ENCODE measurements at places on chromosomes 13 and 19.
A peak's percentile ranks its signal among the peaks of the same experiment; 100 is the strongest.

- DNase-seq = no peak
Observed at GRCh38 chr19:38255383-38256014, 675 bp downstream of the PPP1R14A start.

DNA sequence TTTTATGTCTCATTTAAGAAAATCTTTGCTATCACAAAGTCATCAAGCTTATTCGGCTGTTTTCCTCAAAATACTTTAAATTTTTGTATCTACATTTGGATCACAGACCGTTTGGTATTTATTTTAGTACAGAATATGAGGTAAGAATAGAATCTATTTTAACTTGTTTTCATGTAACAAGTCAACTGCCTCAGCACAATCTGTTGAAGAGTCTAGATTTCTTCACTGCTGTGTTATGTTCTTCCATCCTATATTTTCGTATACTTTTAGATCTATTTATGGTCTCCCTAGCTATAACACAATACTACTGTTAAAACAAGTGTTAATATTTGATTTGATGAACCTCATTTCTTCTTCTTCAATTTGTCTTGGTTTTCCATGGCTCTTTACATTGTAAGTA, 61.6 kb upstream of the SGCG start:
- no peak for DNase-seq

- no peak for DNase-seq
Observed at GRCh38 chr19:2249010-2249866, at the start of gene AMH. Gene AMH (plus strand): TSS chr19:2249323. CDS start chr19:2249333, 10 bp downstream.

DNA sequence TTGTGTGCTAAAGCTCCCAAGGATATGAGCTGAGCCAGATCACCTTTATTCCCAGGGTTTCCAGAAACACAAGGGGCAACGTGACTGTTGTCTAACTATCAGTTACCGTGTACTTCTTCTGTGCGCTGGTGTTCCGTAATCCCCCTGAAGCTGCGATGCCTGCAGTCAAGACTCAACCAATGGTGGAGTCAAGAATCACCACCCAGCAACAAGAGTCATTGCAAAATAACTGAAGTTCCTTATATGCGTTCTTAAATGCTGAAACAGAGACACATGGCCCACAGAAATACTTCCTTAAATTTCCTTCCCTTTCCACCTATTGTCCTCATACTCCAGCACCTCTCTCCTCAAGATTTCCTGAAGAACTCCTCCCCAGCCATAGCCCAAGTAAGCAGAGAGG, 200.2 kb downstream of the KATNAL1 start:
- peak; percentile 92 for DNase-seq

DNA sequence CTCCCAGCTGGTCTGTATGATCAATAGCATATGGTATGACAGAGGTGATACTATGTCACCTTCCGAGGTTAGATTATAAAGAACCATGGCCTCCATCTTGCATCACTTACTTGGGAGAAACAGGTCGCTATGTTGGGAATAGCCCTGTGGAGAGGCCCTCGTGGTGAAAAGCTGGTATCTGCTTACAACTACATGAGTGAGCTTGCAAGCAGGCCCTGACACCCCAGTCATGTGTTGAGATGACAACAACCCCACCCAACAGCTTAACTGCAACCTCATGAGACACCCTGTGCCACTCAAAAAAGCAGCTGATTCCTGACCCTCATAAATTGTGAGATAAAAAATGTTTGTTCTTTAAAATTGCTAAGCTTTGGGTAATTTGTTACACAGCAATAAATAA, 18.8 kb downstream of the MTRF1 start:
- no peak for DNase-seq

DNA sequence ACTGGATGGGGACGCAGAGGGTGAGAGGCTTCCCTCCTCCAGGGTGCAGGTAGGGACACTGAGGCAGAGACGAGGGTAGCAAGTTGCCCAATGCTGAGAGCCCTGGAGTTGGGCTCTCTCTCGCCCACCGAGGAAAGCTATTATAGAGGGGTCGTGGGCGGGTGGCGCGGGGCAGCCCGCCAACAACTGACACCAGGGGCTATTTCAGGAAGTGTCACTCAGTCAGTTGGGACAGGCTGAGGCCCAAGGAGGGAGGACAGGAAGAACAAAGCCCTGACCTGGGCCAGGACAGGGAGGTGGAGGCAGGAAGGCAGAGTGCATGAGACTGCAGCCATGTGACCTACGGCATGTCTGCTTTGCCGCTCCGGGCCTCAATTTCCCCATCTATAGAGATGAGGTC, 29.9 kb downstream of the TINCR start:
- no peak for DNase-seq

DNA sequence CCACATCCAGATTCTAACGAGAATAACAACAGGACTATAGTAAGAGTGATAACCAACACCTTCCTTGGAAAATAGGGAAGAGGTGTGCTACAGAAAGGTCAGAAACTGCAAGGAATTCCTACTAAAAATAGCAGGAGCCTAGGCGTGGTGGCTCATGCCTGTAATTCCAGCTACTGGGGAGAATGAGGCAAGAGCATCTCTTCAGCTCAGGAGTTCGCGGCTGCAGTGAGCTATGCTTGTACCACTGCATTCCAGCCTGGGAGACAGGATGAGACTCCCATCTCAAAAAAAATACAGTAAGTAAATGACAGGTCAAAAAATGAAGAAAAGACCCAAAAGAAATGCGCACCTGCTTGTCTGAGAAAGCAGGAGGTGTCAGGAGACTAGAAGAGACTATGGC, 101.5 kb upstream of the TSHZ3 start:
- DNase-seq = no peak

DNA sequence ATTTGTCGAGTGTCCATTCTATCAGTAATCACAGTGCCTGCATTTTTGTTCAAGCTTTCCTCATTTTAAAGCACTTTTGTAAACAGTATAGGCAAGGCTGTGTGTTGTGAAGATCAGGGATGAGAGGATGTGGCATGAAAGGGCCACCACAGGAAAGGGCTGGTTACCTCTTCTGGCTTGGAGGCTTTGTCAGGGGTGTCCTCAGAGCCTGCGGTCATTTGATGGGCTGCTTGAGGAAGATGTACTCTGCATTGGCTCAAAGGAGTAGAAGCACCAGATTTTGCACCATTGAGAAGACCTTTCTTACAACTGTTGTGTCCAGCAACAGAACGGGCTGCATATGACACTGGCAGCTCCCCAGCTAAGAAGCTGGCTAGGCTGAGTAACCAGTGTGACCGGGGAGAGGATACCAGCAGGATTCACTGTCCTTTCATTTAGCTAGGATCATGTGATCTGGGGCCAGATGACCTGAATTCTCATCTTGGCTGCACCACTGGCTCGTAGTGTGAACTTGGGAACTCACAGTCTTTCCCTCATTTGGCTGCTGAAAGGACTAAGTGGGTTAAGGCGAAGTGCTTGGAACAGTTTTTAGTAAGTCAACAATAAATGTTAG, 380.2 kb downstream of the FGF9 start:
- DNase-seq = no peak

DNA sequence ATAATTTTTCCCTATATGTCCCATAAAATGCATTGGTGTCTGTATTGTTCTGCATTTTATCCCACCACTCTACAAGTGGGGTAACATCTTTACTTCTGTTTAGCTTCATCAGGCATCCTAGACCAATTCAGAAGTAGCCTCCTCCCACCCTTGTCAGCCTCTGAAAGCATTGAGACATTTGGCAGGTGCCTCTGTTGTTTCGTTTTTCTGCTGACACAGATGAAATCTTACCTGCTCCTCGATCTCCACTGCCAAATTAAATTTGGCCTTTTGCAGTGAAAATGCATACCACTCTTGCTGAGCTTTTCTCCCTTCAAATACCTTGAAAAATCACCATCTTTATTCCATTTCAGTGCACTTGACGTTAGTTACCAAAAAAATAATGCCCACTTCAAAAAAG, 83.5 kb upstream of the STARD13 start:
- no peak for DNase-seq

- DNase-seq = no peak
Observed at GRCh38 chr13:26012995-26013394, 38.8 kb downstream of the SHISA2 start.

DNA sequence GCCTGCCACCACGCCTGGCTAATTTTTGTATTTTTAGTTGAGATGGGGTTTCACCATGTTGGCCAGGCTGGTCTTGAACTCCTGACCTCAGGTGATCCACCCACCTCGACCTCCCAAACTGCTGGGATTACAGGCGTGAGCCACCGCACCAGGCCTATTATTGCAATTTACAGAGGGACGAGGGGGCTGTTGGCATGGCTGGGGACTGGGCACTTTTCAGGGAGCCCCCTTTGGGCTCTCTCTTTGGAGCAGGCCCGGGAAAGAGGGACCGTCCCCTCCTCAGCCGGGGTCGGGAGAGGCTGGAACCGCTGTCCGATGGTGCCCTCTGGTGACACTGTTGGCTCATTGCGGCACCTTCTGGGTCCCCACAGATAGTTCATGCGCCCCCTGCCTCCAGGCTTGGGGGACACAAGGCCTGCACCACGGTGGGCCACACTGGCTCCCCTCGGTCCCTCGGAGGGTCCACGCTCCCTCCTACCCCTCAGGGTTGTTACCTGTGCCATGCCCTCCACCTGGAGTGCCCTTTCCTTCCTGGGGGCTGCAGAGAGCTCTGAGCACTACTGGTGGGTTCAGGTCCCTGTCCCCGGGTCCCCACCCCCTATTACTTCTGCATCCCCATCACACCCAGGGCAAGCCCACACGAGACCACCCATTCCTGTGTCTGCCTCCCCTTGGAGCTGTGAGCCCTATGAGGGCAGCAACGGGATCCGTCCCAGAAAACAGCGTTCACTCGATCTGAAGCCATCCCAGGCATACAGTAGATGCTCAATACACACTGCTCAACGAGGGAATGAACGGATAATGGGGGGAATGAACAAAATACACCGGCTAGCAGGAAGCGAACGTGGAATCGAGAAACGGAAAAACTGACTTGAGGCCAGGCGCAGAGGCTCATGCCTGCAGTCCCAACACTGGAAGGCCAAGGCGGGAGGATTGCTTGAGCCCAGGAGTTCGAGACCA, 12.5 kb downstream of the FEM1A start:
- DNase-seq = peak; percentile 45

DNA sequence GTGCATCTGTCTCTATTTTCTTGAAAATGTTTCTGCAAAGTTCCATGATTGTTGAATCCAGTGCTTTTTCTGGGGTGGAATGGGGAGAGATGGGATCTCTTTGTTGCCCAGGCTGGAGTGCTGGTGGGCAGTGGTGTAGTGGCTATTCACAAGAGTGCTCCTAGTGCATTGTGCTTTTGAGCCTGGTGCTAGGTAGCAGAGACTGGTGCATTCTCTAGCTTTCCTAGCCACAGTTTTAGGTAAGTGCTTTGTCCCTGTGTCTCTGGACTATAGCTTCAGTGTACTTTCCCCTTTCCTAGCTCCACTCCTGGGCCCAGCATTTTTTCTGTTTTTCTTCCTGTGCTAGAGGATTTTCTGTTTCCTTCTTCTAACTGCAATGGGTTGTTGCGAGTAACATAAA, 825.6 kb downstream of the SLITRK6 start:
- no peak for DNase-seq

- peak; percentile 48 for DNase-seq
Observed at GRCh38 chr13:28316836-28317235, 178.1 kb downstream of the FLT1 start.

- DNase-seq = peak; percentile 82
Observed at GRCh38 chr19:49387936-49388372, at the start of gene KASH5. Gene KASH5 (plus strand): TSS chr19:49388249. CDS start chr19:49390884, 2,635 bp downstream.

- DNase-seq = no peak
Observed at GRCh38 chr13:94140511-94140910, 339.0 kb downstream of the DCT start.

DNA sequence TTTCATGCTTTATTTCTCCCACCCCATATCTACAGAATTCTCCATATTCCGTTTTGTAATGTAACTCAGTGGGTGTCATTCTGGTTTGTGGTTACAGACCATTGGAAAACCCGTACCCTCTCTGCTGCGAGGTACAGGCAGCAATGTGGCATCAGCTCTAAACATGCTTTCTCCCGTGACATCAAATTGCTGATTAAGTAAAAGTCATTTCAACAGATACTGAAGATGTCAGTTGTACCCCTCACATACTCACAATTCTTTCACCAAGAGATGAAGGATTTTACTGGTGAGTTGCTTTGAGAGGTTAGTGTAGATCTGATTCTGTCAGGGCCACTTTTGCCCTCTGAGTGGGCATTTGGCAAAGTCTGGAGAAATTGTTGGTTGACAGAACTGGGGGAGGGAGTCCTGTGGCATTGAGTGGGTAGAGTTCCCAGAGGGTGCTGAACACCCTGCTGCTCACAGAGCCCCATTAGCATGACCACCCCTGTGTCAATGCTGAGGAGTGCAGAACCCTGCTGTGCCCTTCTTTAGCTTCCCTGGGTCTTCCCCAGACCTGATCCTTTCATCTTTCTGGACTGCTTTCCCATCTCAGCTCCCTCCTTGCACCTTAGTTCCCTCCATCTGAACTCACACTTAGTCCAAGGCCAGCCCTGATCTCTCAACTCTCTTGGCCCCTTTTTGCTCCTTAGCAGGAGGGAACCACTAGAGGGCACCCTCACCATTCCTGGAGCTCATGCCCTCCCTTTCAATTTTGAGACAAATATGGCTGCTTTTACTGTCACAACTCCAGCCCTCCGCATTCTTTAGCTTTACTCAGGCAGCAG, 39.9 kb upstream of the CEACAM8 start:
- peak; percentile 32 for DNase-seq

DNA sequence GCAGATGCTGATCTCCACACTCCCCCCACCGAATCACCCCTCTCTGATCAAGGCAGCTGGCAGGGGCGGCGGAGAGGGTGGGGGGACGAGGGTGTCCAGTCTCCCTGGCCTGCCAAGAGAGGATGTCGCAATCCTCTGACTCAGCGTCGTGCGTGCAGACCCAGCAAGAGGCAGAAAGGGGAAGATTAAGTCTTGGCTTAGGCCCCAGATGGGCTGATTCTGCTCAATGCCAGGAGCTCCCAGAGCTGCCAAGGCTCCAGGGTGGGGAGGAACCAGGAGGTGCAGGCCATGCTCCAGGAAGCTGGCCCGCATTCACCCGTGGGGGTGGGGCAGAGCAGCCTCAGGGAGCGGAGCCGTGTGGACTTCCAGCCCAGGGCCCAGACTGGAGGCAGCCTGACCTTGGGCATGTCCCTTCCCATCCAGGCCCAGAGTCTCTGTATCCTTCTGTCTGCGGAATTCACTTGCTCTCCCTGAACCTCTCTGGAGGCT, 6.6 kb upstream of the BCL3 start:
- peak; percentile 98 for DNase-seq

DNA sequence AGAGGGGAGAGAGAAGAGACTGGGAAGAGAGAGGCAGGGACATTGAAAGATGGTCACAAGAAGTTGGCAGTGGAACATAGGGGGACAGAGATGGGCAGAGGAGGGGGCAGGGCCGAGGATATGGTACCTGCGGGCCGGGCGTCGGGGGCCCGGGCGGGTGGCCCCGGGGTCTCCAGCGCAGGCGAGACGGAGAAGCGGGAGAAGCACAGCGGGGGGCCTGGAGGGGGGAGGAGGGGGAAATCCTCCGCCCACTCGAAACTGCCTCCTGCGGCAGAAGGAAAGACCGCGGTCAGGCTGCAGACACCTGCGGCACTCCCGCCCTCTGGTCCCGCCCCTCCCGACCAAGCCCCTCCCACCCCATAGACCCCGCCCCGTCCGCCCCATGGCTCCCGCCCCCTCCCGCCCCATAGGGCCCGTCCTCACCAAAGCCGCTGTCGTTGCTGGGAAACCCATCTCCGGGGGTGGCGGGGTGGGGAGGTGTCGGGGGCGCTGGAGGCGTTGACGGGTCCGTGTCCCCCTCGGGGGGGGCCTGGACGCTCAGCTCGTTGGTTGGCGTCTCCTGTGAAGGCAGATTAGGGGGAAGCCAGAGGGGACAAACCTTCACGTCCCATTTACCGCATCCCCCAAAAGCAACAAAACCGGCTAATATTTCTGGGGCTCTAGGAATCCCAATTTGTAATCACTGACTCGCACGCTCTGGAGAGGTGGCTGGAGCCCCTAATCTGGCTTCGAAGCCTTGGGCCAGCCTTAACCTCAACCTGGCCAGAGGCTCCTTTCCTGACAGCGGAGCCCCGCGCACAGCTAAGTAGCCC, 20.4 kb downstream of the LMTK3 start:
- DNase-seq = peak; percentile 12
